ENCODE measurements at places on chromosomes 6 and 20.

DNA sequence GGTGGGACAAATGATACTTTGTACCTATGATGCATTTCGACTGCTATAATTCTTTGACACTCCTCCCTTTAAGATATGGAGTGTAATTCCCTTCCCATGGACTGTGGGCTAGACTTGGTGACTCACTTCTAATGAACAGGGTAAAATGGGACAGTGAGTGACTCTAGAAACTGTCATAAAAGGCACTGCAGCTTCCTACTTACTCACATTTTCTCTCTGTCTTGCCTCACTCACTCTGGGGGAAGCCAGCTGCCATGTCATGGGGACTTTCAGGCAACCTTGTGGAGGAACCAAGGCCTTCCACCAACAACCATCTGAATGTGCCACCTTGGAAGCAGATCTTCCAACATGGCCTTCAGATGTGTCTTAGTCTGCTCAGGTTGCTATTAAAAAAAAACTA lies 12.9 kb upstream of the GFOD1 start:
- DNase-seq = no peak

DNA sequence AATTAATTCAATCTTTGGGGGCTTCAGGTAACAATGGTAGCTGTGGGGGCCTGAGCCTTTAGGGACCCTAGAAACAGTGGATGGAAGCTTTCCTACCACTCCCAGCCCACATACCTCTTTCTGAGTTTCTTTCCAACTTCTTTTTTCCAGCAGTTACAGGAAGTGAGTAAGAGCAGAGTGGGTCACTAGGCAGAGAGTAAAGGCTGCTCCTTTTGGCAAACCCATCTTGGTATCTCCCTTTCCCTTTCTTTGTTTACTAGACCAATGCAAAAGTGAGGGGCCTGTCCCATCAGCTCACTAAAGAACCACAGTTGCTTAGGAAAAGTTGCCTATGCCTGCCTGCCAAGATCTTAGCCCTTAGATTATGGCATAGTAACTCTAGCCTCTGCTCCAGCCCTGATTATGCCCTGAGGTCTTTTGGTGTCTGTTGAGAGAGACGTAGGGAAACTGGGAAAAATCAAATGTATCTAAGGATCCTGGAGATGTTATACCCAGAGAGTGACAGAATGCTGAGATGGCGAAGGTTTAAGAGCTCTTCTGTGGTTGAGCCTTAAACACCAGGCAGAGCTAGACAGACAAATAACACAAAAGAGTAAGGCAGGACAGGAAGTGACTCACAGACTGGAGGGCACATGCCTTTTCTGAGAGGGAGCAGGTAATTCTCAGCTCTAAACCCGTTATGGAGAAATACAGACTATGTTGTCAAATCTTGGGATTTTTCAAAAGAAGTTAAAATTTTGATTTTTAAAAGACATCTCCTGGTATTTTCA lies 31.3 kb downstream of the TRMT6 start:
- no peak for DNase-seq

DNA sequence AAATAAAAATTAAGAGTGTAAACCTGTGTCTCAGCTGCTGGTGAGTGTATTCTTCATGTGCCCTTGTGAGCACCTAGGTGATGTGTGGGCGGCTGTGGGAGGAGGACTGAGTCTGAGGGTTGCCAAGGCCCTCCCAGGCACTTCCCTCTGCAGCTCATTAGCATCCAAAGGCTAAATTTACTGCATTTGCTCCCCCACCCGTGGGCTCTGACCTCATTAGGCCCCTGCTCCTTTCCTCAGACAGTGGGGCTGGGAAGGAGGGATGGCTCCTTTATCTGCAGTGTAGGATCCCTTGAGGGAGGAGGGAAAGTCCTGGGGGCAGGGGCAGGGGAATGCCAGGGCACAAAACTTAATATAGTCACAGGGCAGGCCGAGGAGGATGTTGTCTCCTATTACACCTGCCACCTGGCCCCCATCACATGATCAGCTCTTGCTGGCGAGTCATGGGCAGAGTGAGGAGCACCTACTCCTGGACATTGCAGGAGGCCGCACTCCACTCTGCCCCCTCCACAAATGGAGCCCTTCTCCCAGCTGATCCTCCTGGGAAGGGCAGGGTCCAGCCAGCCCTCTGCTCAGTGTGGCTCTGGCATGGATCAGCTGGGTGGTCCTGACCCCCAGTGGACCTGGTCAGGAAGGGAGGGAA lies 133.2 kb downstream of the MRPL14 start:
- DNase-seq = no peak

- DNase-seq = no peak
Observed at GRCh38 chr6:158752613-158753012, 66.6 kb downstream of the EZR start.

DNA sequence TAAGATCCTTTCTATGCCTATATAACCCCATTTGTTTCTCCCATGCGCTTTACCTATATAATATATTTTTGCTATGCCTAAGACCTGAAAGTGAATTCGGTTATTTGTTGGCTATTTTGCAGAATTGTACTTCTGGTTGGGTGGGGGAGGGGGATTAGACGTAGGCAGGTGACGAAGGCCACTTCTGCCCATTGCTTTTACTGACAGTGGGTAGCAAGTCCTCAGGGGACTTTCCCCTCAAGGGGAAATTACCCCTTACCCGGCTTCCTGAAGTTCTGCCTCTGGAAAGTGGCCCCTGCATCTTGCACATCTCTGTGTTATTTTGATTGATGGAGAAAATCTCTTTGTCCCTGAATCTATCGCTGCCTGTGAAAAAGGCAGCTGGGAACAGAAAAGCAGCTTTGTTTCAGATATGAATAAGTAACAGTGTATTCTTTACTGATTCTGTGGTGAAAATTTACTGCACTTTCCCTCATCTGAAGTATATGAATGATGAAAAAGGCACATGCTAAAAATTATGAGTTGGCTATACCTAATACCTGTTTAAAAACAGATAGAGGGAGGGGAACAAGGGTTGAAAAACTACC lies 133.9 kb downstream of the UTRN start:
- DNase-seq = no peak

DNA sequence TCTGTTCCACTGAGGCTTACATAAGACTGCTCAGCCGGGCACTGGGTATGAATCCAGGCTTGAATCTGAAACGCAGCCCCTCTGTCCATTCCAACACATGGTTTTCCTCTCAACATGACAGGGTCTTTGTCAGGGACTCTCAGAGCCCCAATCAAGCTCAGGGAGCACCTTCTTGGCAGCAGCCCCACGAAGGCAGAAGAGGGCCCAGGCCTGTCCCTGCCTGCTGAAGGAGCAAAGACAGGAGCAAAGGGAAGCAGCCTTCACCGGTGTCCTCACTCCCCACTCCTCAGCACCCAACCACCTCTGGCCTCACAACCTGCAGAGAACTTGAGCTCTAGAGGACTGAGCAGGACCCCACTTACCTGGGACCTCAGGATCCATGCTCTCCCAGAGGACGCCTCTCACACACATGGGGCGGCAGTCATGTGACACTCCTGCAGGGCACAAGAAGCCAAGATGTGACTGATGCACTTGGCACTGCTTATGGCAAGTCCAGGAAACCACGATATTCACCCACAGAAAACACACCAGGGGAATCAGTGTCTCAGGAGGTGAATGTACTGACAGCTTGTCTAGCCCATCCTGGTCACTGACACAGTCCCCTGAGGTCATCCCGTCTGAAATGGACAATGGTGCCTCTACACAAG lies 4.3 kb downstream of the SNHG17 start:
- DNase-seq = no peak

DNA sequence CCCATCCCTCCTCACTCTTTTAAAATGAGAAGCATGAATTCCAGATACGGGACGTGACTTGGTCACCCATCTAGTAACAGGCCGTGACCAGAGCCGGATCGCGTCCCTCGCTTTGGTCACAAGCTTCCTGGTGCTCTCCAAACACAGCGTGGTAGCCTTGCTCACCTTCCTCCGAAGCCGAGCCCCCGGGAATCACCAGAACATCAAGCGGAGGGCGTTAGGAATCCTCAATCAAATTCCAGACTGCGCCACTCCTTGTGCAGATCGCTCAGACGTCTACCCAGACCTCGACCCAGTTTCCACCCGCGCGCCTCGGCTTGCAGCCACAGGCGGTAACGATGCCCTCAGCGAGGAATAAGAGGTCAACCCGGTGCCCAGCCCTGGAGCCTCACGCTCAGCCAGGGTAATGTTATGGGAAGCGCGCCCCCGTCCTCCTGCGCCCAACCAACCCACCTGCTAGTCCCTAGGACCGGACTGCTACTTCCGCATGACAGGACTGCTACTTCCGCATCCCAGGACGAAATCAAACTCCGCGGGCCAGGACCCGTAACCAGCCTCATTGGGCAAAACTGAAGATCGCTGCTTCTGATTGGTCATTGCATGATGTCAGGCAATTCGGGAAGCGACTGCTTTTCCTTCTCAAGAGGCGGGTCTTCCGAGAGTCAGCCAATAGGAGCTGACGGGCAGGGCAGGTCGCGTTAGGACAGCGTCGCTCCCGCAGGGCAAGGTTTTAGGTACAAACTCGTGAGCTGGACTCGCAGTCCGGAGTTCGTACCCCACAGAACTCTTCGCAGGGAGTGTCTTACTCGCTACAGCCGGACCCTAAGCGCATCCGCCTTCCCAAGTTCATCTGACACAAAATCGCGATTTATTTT lies at the start of gene MTFR2:
TSS of gene MTFR2 (minus strand) at position 501 of the 875 bp plus-strand sequence. CDS start 1,212 bp downstream, outside the sequence.
- peak; percentile 71 for DNase-seq

- no peak for DNase-seq
Observed at GRCh38 chr6:129287231-129288177, 404.6 kb downstream of the LAMA2 start.

DNA sequence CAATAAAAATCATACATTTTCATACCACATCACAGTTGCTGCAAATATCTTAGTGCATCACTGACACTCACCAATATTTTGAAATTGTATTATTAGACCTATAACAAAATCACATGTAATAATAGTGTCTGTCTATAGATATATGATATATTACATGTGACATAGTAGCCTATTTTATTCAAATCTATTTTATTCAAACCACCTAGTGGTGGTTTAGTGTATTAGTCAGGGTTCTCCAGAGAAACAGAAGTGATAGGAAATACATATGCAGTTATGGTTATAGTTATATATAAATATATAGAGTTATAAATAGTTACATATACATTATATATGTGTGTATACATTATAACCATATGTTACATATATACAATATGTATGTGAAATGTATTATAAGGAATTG lies 366.5 kb upstream of the ARID1B start:
- DNase-seq = no peak

- DNase-seq = no peak
Observed at GRCh38 chr20:43058077-43058476, 131.6 kb downstream of the PTPRT start.

- DNase-seq = no peak
Observed at GRCh38 chr6:149895048-149895590, 2.8 kb downstream of the RAET1E start.

DNA sequence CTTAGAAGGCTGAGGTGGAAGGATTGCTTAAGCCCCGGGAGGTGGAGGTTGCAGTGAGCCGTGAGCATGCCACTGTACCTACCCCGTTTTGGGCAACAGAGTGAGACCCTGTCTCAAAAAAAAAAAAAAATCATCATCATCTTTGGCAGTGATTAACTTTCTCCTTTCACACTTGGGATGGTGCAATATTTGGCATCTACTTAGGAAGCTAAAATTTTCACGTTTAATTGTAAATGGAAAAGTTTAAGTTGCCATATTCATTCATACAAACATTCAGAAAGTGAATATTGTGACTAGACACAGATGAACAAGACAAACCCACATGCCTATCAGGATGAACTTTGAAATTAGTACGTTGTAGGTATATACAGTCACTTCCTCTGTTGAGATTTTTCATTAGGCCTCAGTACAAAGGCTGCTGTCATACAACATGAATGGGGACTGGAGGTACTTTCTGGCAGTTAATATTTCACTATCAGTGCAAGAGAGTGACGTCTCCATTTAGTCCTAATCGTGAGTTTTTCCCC lies 10.3 kb downstream of the TOP1 start:
- DNase-seq = no peak

DNA sequence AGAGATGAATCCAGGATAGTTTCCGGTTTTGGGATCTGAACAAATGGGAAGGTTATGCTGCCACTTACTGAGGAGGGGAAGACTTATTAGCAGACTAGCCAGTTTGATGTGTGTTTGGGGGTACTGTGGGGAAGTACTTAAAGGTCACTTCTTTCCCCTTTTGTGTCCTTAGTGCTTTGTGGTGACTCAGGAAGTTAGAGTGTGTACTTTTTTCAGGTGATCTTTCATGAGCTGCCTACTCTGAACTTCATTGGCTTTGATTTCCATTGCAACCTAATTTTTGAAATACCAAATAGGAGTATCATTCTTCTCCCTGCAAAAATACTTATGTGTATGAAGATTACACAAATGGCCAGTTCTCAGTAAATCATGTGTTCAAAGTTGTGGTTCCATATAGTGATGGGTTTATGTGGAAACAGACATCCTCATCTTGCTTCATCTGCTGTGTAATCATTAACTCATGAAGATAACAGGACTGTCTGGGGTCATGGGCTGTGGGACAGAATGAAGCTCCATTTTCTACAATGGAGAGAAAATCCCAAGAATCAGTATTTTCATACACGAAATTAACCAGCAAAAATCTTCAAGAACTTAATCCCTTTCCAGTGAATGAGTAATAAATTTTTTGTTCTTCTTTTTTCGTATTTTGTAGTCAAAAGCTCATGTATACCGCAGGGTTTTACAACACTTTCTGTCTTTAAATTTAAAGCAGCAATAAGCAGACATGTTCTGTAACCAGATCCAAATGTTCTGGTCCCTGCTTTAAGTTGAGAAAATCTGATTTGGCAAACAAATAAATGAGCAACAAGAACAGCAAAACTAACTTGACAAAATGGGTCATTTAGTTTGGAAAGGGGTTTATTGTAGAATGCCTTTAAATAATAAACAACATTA lies 272.2 kb upstream of the FLRT3 start:
- DNase-seq = no peak

DNA sequence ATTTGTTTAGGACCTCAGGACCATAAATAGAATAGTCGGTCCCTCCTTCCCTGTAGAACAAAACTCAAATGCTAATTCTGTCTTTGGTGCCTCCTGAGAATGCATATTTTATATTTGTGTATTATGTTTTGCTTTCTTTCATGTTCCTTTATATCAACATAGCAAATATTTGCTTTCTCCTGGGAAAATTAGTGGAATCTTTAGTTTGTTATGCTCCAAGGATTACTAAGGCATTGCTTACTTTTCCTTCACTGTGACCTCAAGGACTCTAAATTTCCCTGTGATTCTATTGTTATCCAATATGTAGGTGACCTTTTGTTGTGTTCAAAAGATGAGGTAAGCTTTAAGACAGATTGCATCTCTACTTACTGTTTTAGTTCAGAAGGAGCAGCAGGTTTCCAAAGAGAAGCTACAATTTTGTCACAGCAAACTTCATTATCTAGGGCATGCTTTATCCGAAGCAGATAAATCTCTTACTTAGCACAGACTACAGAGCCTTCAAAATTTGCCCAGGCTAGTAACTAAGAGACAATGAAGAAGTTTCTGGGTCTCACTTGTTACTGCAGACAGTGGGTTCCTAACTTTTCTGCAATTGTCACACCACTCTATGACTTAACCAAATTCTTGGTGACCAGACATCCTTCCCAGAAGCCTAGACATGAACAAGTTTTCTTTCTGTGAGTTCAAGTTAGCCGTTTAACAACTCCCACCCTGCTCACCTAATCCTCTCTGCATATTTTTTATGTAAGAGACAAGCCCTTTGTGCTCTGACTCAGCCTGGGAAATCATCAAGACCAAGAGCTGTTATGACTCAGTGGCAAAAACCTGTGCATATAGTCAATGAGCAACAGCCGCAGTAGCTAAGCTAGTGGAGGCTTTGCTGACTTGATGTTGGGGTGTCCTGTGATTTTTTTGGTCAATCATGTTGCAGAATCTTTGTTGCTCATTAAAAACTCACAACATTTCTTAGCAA lies 378.8 kb downstream of the QKI start:
- DNase-seq = no peak

GRCh38 chr6:158803733-158804143 lies 15.4 kb downstream of the EZR start:
- DNase-seq = no peak

All from stimulated activated CD4-positive, alpha-beta T cell treated with anti-CD3 and anti-CD28 coated beads, Interleukin-15, amount 100 ng/mL, for 1 hour (primary cell).